ENCODE measurements at places on chromosomes 16 and 17. TPM values are rescaled to one million over a fixed set of nuclear protein-coding genes. Genes with fewer than 3 reads are reported as not detected.
A peak's percentile ranks its signal among the peaks of the same experiment; 100 is the strongest.

The MMP15 gene
- 5.8 TPM for total RNA-seq

The ANKRD40CL gene
- total RNA-seq: not detected

GRCh38 chr17:19010729-19011505 lies 6.4 kb upstream of the FAM83G start:
- DNase-seq: no peak

The RNF222 gene
- not detected for total RNA-seq

GRCh38 chr17:7855660-7856010 lies 769 bp downstream of the TMEM88 start:
- DNase-seq: no peak

The AGRP gene
- total RNA-seq: not detected

DNA sequence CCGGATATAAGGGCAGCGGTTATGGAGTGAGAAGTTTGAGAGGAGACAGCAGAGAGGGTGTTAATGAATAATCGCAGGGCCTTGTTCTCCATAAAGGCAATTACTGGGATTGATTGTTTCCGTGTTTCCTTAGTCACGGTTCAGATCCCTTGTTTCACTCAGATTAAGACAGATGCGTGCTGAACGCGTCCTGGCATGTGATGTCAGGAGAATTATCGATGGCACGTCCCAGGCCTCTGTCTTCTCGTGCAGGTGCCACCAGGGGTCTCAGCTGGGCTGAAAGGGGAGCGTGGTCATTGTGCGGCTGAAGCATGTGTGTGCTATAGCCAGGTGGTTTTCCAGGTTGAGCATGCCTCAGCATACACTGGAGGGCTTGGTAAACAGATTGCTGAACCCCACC lies 142.4 kb upstream of the NOL11 start:
- DNase-seq: no peak

DNA sequence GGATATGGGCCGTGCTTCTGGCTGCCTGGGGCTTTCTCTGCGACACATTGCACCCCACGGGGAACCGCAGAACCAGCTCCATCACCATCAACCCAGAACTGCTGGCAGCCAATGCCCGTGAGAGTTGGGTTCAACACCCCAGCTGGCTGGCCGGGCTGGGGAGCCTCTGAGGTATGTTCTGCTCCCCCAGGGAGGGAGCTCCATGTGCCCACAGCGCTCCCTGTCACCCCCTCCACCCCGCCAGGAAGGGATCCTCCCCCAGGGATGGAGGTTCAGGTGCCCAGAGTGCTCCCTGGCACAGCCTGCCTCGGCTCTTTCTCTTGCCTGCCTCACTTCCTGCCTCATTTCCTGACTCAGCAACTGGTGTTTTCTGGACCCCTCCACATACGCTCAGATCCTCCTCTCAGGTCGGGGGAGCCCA lies 24.2 kb upstream of the MPRIP start:
- peak; percentile 63 for DNase-seq

The SCARF1 gene
- 13.9 TPM for total RNA-seq

GRCh38 chr17:75270966-75271232 lies at the start of gene MIF4GD:
MIF4GD (minus strand) TSS chr17:75271231; CDS start chr17:75270195, 1,036 bp downstream.
- no peak for DNase-seq

The TMC6 gene
- 35.6 TPM for total RNA-seq

DNA sequence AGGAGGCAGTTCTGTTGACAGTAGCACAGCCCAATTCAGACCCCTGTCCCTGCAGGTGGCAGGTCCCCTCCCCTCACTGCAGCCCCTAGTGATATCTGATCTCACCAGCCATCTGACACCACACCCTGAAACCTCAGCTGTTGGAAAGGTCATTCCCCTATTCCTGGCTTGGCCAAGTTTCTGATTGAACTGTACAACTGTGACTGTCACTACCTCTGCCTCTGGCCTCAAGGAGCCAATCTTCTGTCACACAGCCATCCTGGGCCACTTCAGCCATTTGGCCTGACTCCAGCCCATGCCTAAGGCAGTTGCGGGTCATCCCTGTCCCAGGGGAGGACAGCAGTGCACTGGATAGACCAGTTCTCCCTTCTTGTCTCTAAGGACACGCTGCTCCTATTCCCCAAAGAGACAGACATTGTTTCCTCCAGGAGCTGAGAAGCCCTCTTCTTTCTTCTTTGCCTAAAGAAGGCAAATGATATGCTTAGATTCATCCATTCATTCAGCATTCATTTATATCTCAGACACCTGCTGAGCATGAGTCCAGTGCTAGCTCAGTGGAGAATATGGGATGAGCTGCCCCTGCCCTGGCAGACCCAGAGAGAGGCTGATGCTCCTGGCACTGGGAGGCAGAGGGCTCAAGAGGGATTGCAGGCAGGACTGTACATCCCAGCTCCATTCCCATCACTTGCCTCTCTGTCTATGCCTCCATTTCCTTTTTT lies 4.6 kb upstream of the ALDOA start:
- no peak for DNase-seq

DNA sequence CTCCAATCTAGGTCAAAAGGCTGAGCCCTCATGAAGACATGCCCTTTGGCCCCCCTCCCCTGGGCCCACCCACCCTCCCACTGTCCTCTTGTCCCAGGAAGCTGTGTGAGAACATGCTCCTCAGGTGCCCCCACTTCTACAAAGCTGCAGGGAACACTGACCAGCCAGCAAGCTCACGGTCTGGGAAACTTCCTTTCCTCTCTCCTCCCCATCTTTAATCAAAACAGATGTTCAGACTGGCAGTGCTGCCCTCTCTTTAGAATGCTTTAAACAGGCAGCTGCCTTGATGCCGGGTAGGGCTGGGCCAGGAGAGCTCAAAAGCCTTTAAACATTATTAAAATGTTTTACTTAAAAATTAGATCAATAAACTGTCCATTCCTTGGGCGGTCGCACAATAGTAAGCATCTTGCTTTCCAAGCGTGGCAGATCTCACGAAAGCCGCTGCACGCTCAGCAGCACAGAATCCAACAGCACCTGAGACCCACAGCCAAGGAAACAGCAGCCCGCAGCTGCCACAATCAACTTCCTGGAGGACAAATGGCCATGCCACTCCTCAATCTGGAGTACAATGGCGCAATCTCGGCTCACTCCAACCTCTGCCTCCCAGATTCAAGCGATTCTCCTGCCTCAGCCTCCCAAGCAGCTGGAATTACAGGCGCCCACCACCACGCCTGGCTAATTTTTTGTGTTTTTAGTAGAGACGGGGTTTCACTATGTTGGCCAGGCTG lies 399.2 kb downstream of the SLC39A11 start:
- peak; percentile 43 for DNase-seq

The NOXO1 gene
- total RNA-seq: not detected

GRCh38 chr16:83116274-83116892 lies 489.6 kb downstream of the CDH13 start:
- no peak for DNase-seq

- no peak for DNase-seq
These were observed 26.2 kb upstream of the FOXK2 start for GRCh38 chr17:82493226-82493781.

DNA sequence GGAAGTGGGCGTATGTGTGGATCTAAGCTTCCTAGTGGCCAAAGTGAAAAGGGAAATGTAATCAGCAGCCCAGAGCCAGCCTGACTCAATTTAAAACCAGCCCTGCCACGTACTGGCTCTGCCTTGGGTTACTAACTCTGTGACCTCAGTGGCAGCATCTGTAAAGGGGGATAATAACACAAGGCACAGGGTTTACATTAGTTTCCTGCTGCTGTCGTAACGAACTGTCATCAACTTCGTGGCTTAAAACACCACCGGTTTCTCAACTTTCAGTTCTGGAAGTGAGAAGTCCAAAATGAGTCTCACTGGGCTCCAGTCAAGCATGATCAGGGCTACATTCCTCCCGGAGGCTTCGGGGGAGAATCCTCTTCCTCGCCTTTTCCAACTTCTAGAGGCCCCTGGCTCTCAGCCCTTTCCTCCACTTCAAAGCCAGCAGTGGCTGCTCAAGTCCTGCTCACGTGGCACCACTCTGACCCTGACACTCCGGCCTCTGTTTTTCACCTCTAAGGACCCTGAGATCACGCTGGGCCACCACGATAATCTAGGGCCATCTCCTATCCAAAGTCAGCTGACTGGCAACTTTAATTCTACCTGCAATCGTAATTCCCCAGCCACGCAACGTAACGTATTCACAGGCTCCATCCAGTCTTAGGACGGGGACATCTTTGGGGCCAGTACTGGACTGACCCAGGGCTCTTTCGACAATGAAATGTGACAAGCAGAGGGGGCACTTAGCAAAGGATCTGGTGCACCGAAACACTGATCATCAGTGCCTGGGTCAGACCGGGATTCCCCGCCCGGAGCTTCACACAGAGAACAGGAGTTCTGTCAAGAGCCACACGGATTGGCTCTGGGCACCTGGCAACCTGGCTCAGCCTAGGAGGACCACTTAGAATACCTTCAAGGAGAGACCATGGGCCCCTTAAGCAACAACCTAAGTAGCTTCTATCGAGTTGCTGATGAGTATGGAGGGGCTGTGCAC lies 14.5 kb downstream of the TMC6 start:
- DNase-seq: no peak

- peak; percentile 91 for DNase-seq
These were observed 19.9 kb upstream of the JPH3 start for GRCh38 chr16:87582216-87582965.

GRCh38 chr16:49542946-49543630 lies 169.5 kb downstream of the C16orf78 start:
- no peak for DNase-seq

DNA sequence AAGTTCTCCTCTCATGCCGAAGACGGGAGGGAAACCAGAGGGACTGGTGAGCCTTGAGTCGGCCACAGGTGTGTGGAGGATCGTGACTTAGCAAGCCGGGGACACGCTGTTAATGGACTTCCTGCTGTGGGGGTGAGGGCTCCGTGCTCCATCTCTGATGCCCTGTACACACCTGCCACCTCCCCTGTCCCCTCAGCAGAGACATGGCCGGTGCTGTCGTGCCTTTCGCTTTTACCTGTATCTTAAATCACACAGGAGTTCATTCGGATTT lies 75.9 kb upstream of the ZNF750 start:
- no peak for DNase-seq

GRCh38 chr16:56428091-56428490 lies 2.7 kb upstream of the AMFR start:
- no peak for DNase-seq

GRCh38 chr17:8628609-8629169 lies 1.8 kb downstream of the MYH10 start:
- DNase-seq: no peak

The FCSK gene
- 11.0 TPM for total RNA-seq
